ENCODE measurements at places on chromosomes 5 and 9.

GRCh38 chr9:12680341-12680740, 12.8 kb upstream of the TYRP1 start:
- no peak for DNase-seq

DNA sequence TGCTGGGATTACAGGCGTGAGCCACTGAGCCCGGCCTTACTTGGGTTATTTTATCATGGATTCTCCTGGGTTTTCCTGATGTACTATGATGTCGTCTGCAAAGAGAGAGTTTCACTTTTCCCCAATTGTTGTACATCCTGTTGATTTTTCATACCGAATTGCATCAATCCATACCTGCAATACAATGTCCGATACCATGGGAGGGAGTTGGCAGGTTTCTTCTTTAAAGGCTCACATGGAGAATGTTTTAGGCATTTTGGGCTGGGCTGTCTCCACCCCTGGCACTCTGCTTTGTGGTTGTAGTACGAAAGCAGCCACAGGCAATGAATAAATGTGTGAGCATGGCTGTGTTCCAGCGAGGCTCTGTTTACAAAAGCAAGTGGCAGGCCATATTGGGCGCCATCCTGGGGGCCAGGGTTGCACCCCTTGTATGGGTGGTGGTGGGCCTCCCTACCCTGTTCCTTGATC, 35.1 kb upstream of the EXOC3 start:
- no peak for DNase-seq

GRCh38 chr9:4680173-4680525, 780 bp downstream of the CDC37L1 start:
- DNase-seq, result no peak

DNA sequence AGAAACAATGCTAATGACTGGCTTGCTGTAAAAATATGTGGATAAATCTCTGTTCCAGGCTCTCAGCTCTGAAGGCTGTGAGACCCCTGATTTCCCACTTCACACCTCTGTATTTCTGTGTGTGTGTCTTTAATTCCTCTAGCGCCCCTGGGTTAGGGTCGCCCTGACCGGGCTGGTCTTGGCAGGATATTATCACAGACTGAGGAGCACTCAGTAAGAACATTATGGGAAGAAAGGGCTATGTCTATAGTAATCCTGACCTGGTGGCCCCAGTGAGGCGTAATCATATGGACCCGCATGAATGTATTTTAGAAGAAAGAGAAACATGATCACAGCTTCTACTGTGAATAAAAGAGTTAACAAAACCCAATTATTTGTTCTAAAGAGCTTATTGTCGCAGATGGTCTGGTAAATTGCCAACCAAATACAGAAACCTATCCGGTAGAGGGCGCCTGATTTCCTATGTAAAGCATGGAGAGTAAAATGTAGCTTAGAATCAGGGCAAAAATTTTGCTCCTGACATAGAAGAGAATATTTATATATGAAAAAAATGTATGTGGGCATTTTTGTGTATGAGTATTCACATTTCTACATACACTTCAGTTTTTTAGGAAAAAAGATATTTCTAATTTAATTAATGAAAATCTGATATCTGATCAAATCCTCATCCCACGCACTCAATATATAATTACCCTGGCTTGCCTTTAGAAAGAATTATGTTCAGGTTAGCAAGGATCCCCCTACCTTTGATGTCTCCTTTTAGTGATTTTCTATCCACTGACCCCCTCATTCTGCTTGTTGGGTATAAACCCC, 5.8 kb upstream of the IFNA1 start:
- no peak for DNase-seq

- DNase-seq, result no peak
Observed at GRCh38 chr5:174617910-174618309, 106.5 kb upstream of the MSX2 start.

- no peak for DNase-seq
Observed at GRCh38 chr9:115167175-115167574, 49.2 kb upstream of the TNC start.

- DNase-seq, result no peak
Observed at GRCh38 chr9:19485193-19485592, 76.4 kb downstream of the ACER2 start.

GRCh38 chr5:60521376-60522291, 178.3 kb downstream of the DEPDC1B start:
- DNase-seq, result no peak

DNA sequence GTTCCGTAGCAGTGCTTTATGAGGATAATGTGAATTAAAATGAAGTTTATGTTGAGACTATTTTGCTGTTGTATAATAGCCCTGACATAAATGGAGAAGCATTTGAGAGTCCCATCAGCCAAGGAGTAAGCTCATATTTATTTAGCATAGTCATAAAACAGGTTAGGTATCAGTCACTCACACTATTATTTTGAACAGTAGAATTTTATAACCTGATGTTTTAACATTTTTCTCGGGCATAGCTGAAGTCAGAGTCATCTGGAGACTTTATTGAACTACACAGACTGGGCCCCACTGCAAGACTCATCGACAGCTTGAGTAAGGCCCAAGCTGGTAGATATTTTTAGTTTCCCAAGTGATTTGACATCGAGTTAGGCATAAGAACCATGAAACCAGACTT, 620.3 kb upstream of the WWC1 start:
- no peak for DNase-seq

DNA sequence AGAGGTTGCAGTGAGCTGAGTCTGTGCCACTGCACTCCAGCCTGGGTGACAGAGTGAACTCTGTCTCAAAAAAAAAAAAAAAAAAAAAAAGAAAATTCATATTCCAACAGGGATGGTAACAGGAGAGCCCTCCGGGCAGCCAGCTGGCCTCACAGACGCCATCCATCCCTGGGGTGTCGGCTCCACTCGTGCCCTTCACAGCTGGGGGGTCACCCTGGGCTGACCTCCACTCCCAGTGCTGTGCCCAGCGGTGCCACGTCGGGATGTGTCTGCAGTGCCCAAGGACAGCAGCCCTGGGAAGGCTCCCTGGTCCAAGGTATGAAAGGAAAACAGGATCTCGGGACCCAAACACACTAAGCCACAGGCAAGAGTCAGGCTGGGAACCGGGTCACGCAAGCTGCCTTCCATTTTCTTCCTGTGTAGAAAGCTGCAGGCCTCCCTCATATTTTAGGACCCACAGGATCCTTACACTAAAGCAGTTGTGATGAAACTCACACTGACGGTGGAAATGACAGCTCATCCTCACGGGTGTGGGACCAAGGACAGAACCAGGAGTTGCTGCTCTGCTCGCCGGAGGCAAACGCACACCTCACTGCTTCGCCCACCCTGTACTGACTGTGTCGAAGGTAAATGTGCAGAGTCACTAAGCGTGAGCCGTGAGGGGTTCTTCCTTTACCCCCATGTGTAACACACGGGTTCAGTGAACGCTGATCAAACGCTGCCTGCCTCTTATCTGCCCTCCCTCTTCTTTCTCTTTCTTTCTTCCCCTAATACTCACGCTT, 5.3 kb downstream of the SLC12A7 start:
- DNase-seq, result no peak

DNA sequence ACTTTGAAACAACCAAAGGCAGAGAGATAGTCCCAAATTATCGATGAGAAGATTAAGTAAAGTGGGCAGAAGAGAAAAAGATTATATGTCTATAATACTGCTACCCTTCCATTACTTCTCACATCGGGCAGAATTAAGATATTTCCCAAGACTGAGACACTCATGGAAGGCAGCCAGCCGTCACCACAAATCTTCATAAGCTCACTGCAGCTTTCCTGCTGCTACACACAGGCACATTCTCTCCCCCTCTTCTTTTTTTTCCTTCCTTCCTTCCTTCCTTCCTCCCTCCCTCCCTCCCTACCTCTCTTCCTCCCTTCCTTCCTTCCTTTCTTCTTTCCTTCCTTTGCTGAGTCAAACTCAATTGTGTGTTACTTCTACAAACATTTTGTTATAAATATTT, 58.7 kb upstream of the SPATA31C2 start:
- DNase-seq, result no peak

- DNase-seq, result no peak
Observed at GRCh38 chr5:2193142-2193541, 310.4 kb upstream of the IRX4 start.

- no peak for DNase-seq
Observed at GRCh38 chr5:9233712-9234111, 312.2 kb downstream of the SEMA5A start.

DNA sequence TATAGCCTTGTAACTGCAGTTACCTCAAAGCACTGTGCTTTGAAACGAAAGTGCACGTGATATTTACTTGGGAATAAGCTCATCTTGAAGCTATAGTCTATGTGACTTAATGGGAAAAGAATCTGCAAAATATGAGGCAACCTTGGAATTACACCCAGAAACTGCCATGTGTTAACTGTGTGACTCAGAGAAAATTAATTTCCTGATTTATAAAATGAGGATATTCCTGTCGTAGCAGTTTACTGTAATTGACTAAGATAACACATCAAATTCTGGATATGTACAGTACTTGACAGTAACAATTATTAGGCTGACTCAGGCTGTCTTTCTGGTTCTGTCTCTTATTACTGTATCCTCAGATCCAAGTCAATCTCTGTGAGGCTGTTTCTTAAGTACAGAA, 1079.9 kb upstream of the ACO1 start:
- no peak for DNase-seq

GRCh38 chr5:62167561-62168057, 138.4 kb upstream of the KIF2A start:
- DNase-seq, result no peak

DNA sequence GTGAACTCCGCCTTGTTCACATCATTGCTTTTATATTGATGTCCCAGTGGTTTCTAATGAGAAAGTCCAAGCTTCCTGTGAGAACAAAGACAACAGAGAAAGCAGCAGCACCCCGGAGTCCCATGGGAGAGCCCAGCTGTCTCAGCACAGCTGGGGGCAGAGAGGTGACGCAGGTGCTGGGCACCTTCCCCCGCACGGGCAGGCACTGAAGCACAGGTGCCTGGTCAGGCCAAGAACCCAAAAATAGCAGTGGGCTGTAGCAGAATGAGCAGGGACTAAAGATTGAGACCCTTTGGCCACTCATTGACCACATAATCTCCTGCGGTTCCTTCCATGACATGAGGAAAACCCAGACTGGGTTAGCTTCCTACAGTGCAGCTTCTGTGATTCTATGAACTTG, 18.8 kb downstream of the SRD5A1 start:
- no peak for DNase-seq

DNA sequence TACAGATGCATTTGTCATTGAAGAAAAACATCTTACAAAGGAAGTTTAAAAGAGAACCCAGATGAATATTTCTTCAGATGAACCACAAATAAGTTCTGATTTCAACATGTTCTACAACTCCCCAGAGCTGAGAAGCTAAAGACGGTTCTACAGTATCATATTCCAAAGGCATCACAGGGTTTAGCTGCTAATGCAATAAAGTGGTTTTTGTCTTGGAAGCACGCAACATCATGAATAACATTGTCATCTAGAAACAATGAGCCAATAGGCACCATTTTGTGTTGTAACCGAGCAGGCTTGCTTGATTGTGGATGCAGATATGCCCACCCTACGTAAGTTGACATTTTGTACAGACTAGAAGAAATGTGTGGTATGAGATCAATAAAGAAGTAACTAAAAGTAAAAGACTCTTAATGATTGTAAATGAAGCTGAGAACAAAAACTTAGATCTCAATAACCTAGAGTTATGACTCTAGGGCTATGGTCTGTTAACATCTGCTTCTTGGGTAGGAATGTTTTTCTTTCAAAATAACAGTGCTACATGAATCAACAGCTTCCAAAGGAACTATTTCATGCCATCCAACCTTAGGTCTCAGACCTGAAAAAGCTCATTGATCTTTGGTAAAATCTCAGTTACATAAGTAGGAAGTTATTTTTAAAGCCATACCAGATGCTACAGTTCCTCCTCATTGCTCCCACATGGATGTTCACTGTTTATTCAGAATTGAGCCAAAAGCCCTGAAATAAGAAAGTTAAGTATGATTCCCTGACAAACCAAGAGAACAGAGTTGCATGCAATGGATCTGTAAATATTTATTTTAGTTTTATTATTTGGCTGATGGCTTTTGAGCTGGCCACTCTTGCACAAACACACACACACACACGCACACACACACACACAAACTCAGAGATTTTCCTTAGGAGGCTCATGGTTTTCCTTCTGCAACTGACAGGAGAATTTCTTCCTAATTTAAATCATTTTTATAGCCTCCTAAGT, 118.7 kb upstream of the SLCO6A1 start:
- no peak for DNase-seq

- no peak for DNase-seq
Observed at GRCh38 chr5:132674671-132675506, 1.1 kb downstream of the IL4 start.

- no peak for DNase-seq
Observed at GRCh38 chr5:94329115-94329514, 289.3 kb downstream of the KIAA0825 start.

- no peak for DNase-seq
Observed at GRCh38 chr5:14702238-14702839, 37.8 kb downstream of the OTULIN start.

- no peak for DNase-seq
Observed at GRCh38 chr9:29209748-29210291, 1636.5 kb upstream of the C9orf72 start.

DNA sequence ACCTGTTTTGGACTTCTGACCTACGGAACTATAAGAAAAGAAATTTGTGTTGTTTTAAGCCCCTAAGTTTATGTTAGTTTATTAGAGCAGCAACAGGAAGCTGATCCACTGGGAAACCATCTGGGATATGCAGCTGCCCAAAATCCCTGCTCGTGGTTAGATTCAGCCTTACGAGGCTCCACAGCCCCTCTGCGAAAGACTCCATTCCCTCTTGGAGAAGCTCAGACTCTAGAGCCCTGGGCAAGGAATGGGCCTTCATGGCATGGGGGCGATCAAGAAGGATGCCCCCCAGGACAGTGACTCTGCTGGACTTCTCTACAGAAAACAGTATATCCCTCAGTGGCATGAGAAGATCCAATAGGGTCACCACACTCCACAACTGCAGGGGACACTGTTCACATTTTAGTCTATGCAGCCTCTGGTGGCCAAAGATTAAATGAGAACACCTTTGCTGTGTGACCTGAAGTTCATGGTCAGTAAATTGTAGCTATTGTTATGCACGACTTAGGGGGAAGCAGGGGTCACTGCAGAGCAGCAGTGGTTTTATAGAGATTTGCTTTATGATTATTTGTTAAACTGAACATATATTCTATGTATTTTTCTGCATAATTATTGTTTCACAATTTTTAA, 21.1 kb downstream of the IRF1 start:
- DNase-seq, result no peak

DNA sequence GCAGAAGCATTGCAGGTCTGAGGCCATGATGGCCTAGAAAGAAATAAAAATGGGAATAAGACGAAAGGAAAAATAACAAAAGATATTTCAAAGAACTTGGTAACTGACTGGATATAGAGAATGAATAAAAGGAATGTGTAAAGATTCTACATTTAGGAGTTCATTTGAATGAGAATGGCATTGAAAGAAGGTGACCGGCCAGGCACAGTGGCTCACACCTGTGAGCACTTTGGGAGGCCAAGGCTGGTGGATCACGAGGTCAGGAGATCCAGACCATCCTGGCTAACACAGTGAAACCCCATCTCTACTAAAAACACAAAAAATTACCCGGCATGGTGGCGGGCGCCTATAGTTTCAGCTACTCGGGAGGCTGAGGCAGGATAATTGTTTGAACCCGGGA, 8.6 kb downstream of the ZBTB26 start:
- DNase-seq, result no peak
